ENCODE measurements at places on chromosomes 11 and 22. TPM values are rescaled to one million over a fixed set of nuclear protein-coding genes. Genes with fewer than 3 reads are reported as not detected.
A peak's percentile ranks its signal among the peaks of the same experiment; 100 is the strongest.

DNA sequence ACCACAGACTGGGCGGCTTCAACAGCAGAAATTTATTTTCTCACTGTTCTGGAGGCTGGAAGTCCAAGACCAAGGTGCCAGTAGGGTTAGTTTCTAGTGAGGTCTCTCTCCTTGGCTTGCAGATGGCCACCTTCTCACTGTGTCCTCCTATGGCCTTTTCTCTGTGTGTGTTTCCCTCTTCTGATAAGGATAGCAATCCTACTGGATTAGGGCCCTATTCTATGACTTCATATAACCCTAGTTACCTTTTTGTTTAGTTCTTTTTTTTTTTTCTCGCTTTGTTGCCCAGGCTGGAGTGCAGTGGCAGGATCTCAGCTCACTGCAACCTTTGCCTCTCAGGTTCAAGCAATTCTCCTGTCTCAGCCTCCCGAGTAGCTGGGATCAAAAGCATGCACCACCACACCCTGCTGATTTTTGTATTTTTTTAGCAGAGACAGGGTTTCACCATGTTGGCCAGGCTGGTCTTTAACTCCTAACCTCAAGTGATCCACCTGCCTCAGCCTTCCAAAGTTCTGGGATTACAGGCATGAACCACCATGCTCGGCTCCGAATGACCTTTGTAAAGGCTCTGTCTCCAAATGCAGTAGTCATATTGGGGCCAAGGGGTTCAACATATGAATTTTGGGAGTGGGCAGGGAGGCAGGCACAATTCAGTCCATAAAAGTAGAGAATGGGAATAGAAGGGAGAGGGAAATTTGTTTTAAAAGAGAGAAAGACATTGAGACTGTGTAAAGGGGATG is 25.5 kb upstream of the NNMT start:
- DNase-seq, result no peak

DNA sequence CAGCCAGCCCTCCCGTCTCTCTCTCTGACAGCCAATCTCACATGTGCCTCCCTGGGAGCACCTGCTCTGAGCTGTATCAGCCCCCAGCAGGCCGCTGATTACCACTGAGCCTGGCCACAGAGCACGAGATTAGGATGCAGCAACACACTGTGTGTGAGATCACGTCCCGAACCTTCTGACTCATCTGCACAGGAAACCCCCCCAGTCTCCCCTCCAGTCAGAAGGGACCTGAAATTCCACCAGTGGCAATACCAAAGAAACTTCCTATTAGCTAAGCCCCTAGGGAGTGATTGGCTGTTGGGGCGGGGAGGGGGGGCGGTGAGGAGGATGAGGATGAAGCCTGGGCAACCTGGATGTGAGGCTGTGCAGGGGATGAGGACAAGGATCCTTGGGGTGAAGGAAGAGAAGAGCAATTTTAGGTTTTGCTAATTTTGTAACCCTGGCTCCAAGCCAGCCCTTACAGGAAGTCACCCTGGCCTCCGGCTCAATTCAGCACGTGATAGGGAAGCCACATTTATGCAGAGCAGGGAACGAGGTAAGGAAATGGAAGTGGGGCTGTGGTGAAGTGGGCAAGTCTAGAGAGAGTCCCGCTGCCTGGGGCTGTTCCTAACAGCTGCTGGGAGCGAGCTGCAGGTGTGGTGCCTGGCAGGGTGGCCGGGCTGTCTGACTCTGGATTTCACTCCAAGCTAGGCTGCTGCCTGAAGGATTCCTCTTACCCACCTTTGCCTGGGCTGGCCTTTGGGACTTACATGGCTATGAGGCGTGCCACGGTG is 1.9 kb downstream of the SLC43A3 start:
- peak; percentile 69 for DNase-seq

Gene ZNF70
- 8.4 TPM for total RNA-seq

GRCh38 chr22:47089796-47090460 is 327.5 kb downstream of the TBC1D22A start:
- no peak for DNase-seq

DNA sequence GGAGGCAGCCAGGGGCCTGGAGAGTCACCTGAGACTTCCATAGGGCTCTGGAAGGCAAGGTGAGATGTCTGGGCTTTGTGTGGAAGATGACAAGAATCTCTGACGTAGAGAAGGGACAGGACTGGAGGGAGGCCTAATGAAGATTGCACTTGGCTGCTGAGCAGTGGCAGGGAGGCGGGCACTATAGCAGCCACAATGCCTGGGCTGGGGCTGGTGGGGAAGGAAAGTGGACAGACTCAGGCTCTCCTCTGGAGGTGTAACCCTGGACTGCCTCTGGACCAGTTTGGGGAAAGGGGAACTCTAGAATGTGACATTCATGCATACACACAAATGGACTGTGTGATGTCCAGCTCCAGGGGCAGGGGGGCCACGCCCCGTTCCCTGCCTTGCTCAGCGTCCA is 34.3 kb upstream of the CYP2D6 start:
- DNase-seq, result no peak
